ENCODE measurements at places on chromosomes 13 and 19.
A peak's percentile ranks its signal among the peaks of the same experiment; 100 is the strongest.

- H3K27ac ChIP-seq = no peak overlapping the region
- no peak for DNase-seq
- peaks cover 4% of the 10 kb centered on the region for H3K27me3 ChIP-seq
- peaks cover 41% of the 10 kb centered on the region for H3K4me1 ChIP-seq
- no peaks in the 10 kb centered on the region for H3K36me3 ChIP-seq
Observed at GRCh38 chr13:112642090-112642460, 47.8 kb upstream of the ATP11A start.

DNA sequence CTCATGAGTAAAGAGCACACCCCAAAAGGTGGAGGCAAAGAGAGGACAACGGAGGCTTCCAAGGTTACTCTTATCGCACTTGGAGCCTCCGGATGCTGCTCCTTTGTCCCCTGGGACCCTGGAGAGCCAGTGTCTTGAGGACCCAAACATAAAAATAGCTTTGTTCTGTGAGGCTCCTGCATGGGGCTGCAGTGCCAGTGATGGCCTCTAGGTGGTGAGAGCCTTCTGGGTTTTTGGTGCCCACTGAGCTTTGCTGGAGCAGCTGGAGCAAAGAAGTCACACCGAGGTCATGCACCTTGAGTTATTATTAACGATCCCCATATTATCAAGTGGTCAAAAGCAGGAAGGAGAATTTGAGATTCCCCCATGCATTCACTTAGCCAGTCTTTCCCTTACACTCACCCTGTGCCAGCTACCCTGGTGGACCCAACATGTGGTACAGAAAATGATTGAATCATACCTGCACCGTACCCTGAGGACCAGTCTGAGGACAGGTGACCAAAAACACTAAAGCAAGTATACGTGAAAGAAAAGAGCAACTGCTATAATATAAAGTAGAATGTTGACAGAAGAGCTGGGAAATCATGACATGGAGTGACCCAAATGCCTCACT, 41.5 kb downstream of the ZNF682 start:
- H3K4me3 ChIP-seq = no peak overlapping the region
- H3K27ac ChIP-seq = no peak overlapping the region
- H3K27me3 ChIP-seq = no peaks in the 10 kb centered on the region
- no peak for DNase-seq
- no peaks in the 10 kb centered on the region for H3K36me3 ChIP-seq

DNA sequence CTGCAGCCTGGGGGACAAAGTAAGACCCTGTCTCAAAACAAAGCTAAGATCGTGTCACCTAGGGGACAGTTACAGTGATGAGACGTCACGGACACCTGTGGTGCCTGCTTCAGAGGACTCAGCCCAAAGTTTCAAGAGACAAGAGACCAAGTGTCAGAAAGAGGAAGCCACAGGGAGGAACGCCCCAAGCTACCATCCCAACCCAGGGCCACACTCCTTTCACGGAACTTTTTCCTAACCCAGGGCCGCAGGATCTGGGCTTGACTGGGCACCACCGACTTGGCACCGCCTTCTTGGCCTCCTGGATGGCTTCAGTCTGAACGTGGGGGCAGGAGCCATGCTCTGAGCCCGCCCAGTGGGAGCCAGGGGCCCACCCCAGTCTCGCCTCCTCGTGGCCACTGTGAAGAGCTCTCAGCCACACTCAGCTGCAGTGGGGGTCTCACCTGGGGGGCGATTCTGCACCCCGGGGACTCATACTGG, 8.5 kb downstream of the MOB3A start:
- no peaks in the 10 kb centered on the region for H3K27me3 ChIP-seq
- H3K36me3 ChIP-seq = peaks cover 14% of the 10 kb centered on the region
- DNase-seq = no peak

GRCh38 chr19:3207461-3208242, 16.8 kb upstream of the CELF5 start:
- no peak overlapping the region for H3K27ac ChIP-seq
- no peak for DNase-seq

DNA sequence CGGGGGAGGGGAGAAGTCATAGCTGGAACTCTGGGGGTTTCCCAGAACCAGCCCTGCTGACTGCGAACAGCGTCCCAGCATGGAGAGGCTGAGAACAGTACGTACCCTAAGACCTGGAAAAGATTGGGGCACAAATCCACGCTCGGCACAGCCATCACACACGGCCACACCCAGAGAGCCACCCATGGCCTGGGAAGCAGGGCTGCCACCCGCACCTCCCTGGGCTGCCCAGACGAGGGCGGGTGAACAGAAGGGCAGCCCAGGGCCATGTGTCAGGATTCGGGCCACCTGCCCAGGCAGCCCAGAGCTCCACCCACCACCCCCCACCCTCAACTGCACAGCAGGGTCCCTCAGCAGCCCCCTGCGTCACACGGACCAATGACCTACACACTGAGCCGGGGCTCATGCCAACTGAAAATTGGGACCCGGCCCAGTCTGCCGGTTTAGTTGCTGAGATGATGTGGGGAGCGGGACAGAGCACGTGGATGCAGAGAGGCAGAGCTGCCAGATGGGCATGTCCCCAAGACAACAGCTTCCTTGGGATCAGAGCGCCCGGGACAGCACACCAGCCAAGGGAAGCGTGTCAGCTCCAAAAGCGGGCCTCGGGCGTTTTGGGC, 8.5 kb downstream of the UBXN6 start:
- H3K27ac ChIP-seq = no peak overlapping the region
- DNase-seq = no peak

GRCh38 chr19:36652958-36653357, 13.7 kb downstream of the ZNF461 start:
- H3K27me3 ChIP-seq = no peaks in the 10 kb centered on the region
- H3K36me3 ChIP-seq = peaks cover 34% of the 10 kb centered on the region
- H3K4me3 ChIP-seq = no peak overlapping the region
- no peak for DNase-seq
- no peaks in the 10 kb centered on the region for H3K4me1 ChIP-seq

- H3K36me3 ChIP-seq = no peaks in the 10 kb centered on the region
- H3K27ac ChIP-seq = no peak overlapping the region
- no peak for DNase-seq
- H3K27me3 ChIP-seq = no peaks in the 10 kb centered on the region
- H3K4me3 ChIP-seq = no peak overlapping the region
Observed at GRCh38 chr13:89796196-89796595, 1551.3 kb upstream of the MIR17HG start.

DNA sequence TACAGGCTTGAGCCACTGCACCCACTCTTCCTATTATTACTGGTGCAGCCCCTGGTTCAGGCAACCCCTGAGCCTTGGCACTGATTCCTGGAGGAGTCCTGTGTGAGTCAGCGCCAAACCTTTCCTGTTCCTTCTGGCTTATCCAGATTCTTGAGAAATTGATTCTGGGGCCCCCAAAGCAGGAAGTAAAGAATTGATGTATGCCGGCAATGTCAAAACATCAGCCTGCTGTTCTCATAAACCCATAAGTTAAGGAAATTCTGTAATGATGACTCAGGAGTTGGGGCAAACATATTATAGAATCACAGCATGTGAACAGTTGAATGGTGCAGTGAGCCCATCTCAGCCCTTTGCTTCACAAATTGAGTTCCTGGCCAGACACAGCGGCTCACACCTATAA, 1.4 kb upstream of the OR7G3 start:
- peaks cover 2% of the 10 kb centered on the region for H3K27me3 ChIP-seq
- H3K4me1 ChIP-seq = no peaks in the 10 kb centered on the region
- no peak for DNase-seq

GRCh38 chr19:30406220-30407067, 34.3 kb downstream of the ZNF536 start:
- DNase-seq = no peak
- no peaks in the 10 kb centered on the region for H3K27me3 ChIP-seq
- H3K27ac ChIP-seq = no peak overlapping the region
- no peaks in the 10 kb centered on the region for H3K4me1 ChIP-seq
- H3K36me3 ChIP-seq = no peaks in the 10 kb centered on the region

GRCh38 chr19:19319732-19320360, 463 bp downstream of the SUGP1 start:
- H3K4me1 ChIP-seq = peaks cover 21% of the 10 kb centered on the region
- H3K4me3 ChIP-seq = peak overlapping the region; percentile 99
- H3K36me3 ChIP-seq = peaks cover 37% of the 10 kb centered on the region
- no peak for DNase-seq

- peak; percentile 44 for DNase-seq
- H3K4me1 ChIP-seq = peaks cover 72% of the 10 kb centered on the region
- peaks cover 4% of the 10 kb centered on the region for H3K36me3 ChIP-seq
- peak overlapping the region; percentile 99 for H3K27ac ChIP-seq
- peak overlapping the region; percentile 82 for H3K4me3 ChIP-seq
Observed at GRCh38 chr19:55256562-55257460, 2.0 kb downstream of the PPP6R1 start.

DNA sequence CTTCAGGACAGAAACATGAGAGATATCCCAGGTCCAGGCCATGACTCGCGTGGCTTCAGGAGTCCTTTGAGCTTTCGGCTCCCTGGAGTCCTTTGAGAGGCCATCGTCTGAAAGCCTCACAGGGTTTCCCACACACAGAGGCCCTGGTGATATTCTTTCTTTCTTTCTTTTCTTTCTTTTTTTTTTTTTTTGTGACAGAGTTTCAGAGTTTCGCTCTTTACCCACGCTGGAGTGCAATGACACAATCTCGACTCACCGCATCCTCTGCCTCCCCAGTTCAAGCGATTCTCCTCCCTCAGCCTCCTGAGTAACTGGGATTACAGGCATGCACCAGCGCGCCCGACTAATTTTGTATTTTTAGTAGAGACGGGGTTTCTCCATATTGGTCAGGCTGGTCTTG, 5.5 kb downstream of the SIN3B start:
- peaks cover 3% of the 10 kb centered on the region for H3K4me1 ChIP-seq
- peaks cover 44% of the 10 kb centered on the region for H3K36me3 ChIP-seq
- no peaks in the 10 kb centered on the region for H3K27me3 ChIP-seq
- no peak for DNase-seq
- no peak overlapping the region for H3K27ac ChIP-seq
- H3K4me3 ChIP-seq = no peak overlapping the region

GRCh38 chr13:39550931-39551330, 52.1 kb downstream of the LHFPL6 start:
- H3K4me1 ChIP-seq = no peaks in the 10 kb centered on the region
- H3K27me3 ChIP-seq = no peaks in the 10 kb centered on the region
- no peak overlapping the region for H3K4me3 ChIP-seq
- no peak for DNase-seq
- H3K36me3 ChIP-seq = no peaks in the 10 kb centered on the region

- DNase-seq = no peak
- H3K27ac ChIP-seq = no peak overlapping the region
- no peaks in the 10 kb centered on the region for H3K27me3 ChIP-seq
- peaks cover 12% of the 10 kb centered on the region for H3K4me1 ChIP-seq
- H3K36me3 ChIP-seq = peaks cover 56% of the 10 kb centered on the region
- H3K4me3 ChIP-seq = no peak overlapping the region
Observed at GRCh38 chr19:46368116-46368515, 21.2 kb downstream of the PPP5C start.

DNA sequence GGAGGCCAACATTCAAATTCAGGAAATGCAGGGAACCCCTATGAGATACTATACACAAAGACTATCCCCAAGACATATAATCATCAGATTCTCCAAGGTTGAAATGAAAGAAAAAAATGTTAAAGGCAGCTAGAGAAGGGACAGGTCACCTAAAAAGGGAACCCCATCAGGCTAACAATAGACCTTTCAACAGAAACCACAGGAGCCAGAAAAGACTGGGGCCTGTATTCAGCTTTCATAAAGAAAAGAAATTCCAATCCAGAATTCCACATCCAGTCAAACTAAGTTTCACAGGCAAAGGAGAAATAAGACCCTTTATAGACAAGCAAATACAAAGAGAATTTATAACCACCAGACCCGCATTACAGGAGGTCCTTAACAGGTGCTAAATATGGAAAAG, 1703.6 kb upstream of the PRR20A start:
- no peak for DNase-seq
- H3K36me3 ChIP-seq = no peaks in the 10 kb centered on the region
- no peak overlapping the region for H3K4me3 ChIP-seq
- H3K27me3 ChIP-seq = no peaks in the 10 kb centered on the region

DNA sequence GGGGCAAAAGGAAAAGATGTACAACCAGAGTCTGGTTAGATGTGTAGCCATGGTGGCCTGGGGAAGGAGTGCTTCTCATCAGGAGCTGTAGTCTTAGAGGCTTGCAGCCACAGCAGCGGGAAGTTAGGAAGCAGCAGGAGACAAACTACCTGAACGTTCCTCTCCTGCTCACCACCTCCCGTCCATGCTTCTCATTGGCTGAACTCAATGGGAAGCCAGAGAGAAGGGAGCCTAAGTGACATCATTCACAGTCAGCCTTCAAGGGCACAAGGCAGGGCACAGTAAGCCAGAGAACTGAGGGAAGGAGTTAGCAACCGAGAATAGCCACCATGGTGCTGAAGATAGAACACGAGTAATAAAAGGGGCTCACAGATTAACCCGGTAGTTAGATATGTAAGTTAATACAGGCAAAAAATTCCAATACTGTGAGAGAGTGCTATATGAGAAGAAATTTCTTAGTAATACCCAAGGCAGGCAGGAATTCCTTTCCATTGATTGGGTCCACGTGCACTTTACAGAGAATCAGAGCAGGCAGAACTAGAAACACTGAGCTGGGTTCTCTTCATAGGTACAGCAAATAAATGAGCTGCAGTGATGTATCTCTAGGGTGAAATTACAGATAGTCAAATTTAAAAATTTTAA, 391.5 kb upstream of the DACH1 start:
- H3K4me3 ChIP-seq = no peak overlapping the region
- H3K4me1 ChIP-seq = no peaks in the 10 kb centered on the region
- H3K36me3 ChIP-seq = no peaks in the 10 kb centered on the region
- no peak overlapping the region for H3K27ac ChIP-seq
- H3K27me3 ChIP-seq = no peaks in the 10 kb centered on the region

DNA sequence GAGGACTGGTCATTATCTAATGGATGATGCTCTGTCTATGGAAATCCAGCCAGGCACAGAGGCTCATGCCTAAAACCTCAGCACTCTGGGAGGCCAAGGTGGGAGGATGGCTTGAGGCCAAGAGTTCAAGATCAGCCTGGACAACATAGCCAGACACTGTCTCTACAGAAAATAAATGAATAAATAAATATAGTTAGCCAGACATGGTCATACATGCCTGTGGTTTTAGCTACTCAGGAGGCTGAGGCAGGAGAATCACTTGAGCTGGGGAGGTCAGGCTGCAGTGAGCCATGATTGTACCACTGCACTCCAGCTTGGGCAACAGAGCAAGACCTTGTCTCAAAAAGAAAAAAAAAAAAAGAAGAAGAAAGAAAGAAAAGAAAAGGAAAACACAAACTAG, 234.7 kb downstream of the TSHZ3 start:
- H3K4me1 ChIP-seq = peaks cover 4% of the 10 kb centered on the region
- no peaks in the 10 kb centered on the region for H3K27me3 ChIP-seq
- H3K36me3 ChIP-seq = no peaks in the 10 kb centered on the region
- DNase-seq = no peak
- H3K27ac ChIP-seq = no peak overlapping the region

All from thymus (tissue), 14 donors.